ENCODE measurements at places on chromosomes 5 and 9. TPM values are rescaled to one million over a fixed set of nuclear protein-coding genes. Genes with fewer than 3 reads are reported as not detected.

- ATAC-seq: no peak
Measured at GRCh38 chr5:81749192-81749560, 1.7 kb downstream of the SSBP2 start.

- ATAC-seq: no peak
Measured at GRCh38 chr5:152990217-152990616, 500.3 kb upstream of the GRIA1 start.

GRCh38 chr5:151031554-151031953 lies 11.2 kb downstream of the GPX3 start:
- ATAC-seq: no peak

DNA sequence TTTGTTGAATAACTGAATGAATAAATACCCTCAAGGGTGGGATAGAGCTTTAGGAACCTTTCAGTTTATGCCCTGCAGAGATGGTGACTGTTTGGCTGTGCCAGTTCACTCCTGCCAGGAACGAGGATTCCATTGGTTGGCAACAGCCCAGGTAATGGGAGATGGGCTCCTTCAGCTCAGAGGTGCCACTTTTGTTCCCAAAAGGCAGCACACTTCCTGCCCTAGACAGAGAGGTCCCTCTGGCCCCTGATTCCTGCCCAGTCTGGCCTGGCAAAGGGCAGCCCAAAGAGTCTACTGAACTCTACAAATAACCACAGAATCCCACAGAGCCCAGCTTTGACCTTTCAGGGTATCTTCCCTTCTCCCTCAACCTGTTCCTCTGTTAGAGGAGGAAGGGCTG lies 1.6 kb downstream of the C9orf152 start:
- ATAC-seq: no peak

- no peak for ATAC-seq
Measured at GRCh38 chr5:72507907-72508238, 663 bp upstream of the ZNF366 start.

DNA sequence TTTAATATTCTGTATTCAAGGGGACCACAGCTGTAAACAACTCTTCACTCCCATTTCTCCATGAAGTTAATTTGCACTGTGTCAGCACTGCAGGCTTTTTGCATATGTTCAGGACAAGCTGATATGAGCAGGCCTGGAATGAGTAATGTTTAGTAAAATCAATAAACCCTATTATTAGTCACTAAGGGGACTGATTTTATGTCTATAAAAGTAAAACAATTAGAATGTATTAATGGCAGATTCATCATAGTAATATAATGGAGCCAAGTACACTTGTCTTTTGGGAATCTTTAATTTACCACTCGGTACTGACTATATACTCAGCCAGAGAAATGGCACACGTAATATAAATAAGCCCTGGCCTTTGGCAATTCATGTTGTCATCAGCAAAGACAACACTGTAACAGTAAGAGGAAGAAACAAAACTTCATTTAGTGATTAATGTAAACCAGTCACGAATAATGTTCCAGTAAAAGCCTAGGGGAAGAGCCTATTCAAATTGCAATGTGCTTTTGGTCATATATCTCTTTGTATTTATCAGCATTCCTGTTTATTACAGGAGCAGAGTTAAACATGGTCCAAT lies 111.6 kb downstream of the ZNF608 start:
- ATAC-seq: peak; percentile 83

DNA sequence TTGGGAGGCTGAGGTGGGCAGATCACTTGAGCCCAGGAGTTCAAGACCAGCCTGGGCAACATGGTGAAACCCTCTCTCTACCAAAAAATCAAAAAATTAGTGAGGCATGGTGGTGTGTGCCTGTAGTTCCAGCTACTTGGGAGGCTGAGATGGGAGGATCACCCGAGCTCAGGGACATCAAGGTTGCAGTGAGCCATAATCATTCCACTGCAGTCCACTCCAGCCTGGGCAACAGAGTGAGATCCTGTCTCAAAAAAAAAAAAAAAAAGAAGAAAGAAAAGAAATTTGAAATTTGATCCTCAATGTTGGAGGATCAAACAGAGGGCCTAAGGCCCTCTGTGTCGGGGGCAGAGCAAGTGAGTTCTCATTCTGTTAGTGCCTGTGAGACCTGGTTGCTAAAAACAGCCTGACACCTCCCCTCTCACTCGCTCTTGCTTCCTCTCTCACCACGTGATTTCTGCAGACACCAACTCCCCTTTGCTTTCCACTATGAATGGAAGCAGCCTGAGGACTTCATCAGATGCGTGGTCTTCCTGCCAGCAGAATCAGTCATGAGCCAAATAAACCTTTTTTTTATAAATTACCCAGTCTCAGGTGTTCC lies 8.4 kb upstream of the GOLPH3 start:
- ATAC-seq: no peak

GRCh38 chr5:142320851-142321560 lies 3.8 kb downstream of the SPRY4 start:
- ATAC-seq: no peak

DNA sequence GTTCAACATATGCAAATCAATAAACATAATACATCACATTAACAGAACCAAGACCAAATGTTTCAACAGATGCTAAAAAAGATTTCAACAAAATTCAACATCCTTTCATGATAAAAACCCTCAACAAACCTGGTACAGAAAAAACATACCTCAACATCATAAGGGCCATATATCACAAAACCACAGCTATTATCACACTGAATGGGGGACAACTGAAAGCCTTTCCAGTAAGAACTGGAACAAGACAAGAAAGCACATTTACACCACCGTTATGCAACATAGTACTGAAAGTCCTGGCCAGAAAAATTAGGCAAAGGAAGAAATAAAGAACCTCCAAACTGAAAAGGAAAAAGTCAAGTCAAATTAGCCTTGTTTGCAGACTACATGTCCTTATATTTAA lies 93.6 kb downstream of the DTWD2 start:
- ATAC-seq: no peak

DNA sequence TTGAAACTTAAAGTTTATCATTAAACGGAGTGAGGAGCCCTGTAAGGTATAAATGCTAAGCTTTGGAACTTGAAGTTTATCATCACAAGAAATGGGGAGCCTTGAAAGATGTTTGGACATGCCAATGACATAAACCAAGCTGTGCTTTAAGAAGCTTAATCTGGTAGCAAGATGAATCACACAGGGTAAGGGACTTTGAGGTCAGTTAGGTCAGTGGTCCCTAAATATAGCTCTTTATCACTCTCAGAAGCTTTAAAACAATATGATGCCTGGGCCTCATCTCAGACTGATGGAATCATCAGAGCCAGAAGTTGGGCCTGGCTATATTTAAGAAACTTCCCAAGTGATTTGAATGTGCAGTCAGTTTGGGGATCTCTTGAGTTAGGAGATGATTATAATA lies 85.7 kb downstream of the TNC start:
- no peak for ATAC-seq

GRCh38 chr5:84231433-84231832 lies 153.2 kb downstream of the EDIL3 start:
- ATAC-seq: no peak

GRCh38 chr9:18942801-18943200 lies 90.2 kb downstream of the SAXO1 start:
- ATAC-seq: no peak

GRCh38 chr5:102920762-102921161 lies 165.7 kb downstream of the PAM start:
- ATAC-seq: no peak

DNA sequence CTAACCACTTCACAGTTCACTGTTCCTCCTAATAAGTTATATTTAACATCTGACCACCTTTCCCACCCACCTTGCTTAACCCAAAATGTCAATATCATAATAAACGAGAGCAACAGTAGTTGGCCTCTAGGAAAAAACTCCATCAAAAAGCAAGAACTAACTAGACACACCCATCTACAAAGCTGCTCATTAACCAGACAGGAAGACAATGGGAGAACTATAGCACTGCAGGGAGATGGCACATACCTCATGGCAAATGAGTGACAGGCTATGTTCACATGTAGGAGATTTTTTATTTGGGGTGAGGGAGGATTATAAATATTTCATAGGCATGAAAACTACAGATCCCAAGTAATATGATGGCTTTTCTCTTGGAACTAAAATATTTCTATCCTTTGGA lies 23.6 kb upstream of the CDK5RAP2 start:
- ATAC-seq: no peak

DNA sequence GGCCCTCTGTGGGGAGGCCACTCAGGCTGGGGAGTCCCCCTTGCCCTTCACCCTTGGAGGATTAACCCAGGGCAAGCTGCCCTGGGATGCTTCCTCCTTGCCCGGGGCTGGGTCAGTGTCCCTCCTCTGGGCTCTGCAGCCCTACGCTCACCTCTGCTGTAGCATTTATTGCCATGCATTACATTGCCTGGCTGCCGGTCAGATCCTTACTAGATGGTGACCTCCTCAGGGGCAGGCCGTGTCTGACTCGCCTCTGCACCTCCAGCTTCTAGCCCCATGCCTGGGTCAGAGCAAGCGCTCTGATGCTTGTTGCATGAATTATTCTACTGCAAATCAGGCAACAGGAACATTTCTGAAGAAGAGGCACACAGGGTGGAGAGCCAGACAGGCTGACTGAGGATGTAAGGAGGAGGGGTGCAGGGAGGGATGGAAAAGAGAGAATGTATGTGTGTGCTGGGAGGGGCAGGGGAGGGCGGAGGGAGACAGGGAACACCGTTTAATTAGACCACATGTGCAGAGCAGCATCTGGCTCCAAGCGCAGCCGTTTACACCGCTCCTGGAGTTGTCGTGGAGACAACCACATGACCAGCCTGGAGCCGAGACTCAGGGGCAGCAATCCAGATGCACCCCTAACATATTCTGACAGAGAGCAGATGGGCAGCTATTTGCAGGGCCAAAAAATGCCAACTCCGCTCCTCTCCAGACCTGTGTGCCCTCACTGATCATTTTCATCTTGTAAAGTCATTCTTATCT lies 117.0 kb downstream of the CRB2 start:
- ATAC-seq: peak; percentile 91

- ATAC-seq: no peak
Measured at GRCh38 chr5:24163091-24163490, 481.7 kb downstream of the CDH10 start.

DNA sequence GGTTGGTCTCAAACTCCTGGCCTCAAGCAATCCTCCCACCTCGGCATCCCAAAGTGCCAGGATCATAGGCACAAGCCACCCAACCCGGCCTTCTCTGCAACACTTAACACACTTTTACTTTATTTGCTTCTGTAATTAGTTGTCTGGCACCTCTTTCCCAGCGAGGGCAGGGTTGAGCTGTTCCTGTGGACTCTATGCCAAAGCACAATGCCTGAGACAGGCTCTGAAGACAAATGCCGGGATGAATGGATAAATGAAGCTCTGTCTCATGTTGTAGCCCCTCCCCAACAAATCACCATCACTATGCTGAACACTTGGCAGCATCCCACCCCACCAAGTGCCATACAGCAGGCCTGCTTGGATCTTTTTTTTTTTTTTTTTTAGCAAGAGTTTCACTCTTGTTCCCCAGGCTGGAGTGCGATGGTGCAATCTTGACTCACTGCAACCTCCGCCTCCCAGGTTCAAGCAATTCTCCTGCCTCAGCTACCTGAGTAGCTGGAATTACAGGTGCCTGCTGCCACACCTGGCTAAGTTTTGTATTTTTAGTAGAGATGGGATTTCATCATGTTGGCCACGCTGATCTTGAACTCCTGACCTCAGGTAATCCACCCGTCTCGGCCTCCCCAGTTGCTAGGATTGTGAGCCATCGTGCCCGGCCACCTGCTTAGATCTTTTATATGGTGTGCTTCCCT lies 21.3 kb downstream of the GPX3 start:
- peak; percentile 45 for ATAC-seq

GRCh38 chr9:17878810-17879370 lies 300.0 kb downstream of the SH3GL2 start:
- no peak for ATAC-seq

DNA sequence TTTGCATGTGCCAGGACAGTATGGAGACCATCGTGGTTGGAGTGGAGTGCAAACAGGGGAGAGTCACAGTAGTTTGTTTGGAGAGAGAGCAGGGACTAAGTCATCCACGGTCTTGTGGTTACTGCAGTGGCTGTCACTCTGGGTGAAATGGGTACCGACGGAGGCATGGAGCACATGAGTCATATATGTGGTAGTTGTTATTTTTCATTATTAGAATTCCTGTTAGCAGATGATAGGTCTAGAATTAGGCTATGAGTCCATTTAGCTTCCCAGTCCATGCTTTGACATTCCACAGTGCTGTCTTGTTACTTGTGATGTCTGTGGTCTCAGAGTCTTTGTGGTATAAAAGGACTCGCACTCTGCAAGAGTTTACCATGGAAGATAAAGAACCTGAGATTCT lies 303.9 kb downstream of the DMRT2 start:
- ATAC-seq: no peak

DNA sequence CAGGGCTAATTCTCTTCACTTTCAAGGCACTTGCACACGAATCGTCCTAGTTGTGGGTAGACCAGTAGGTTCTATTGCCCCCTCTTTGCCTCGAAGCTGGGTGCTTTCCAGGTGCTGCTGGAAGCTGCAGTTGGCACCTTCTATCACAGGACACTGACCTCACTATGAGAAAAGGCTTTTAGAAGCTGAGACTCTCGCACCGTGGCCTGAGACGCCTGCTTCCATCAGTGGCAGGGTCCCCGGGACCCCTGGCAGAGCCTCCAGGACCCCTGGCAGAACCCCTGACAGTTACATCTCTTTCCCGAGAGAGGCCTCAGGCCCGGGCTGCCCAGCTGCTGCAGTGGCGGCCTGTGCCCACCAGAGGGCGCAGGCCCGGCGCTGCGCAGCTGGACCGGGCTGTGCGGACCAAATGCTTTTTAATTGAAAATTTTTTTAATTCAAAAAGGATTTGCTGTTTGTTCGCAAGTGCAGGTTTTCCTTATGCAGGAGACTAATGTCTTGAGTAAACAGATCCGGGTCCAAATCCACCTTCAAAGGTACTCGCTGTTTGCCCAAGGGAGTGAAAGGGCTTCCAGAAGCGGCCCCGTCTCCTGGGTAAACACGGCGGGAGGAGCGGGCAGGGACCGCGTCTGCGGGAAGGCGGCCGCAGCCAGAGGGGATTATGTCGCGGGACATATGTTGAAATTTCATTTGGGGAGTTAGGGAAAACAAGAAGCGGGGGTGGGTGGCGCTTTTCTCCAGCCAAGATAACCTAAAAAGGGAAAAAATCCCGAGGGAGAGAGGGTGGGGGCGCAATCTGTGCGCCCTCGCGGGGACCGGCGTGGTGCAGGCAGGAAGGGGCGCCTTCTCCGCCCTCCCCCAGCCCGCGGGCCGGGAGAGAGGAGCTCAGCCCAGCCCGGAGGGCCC lies 114.5 kb upstream of the LMX1B start:
- peak; percentile 77 for ATAC-seq

GRCh38 chr9:97675655-97676054 lies 21.5 kb downstream of the XPA start:
- no peak for ATAC-seq

- ATAC-seq: no peak
Measured at GRCh38 chr5:98368141-98368540, 405.3 kb upstream of the RGMB start.

DNA sequence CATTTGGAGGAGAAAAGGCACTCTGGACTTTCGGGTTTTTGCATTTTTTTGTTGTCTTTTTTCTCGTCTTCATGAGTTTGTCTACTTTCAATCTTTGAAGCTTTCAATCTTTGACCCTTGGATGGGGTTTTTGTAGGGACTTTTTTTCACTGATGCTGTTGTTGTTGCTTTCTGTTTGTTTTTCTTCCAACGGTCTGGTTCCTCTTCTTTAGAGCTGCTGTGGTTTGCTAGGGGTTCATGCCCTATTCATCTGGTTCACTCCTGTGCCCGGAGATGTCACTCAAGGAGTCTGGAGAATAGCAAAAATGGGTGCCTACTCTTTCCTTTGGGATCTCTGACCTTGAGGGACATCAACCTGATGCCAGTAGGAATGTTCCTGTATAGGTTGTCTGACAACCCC lies 378.6 kb upstream of the TYRP1 start:
- no peak for ATAC-seq

- ATAC-seq: peak; percentile 54
Measured at GRCh38 chr9:116182876-116183275, 29.3 kb downstream of the PAPPA start.

Gene SLC22A4
- total RNA-seq: 2.4 TPM

Gene DNAH5
- total RNA-seq: 0.44 TPM
